ENCODE measurements at places on chromosomes 3 and 15.

- no peak for DNase-seq
Observed at GRCh38 chr3:169286214-169286613, 377.3 kb downstream of the MECOM start.

- DNase-seq: no peak
Observed at GRCh38 chr3:55362210-55362960, 124.7 kb downstream of the WNT5A start.

DNA sequence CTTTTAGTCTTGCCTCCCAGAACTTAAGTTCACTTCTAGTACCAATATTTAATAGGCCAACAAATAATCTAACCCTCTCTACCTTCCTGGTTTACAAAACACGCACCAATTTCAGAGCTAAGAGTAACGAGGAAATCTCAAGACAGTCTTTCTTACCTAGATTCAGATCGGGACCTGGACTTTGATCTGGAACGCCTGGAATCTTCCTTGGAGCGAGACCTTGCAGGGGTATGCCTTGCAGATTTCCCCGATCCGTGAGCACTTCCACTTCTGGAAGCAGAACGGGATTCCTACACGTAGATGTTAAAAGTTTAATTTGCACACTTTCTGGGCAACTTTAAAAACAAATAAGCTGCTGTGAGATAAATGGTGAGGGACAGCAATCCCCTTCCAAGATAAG lies 11.4 kb downstream of the TRA2B start:
- no peak for DNase-seq

- DNase-seq: no peak
Observed at GRCh38 chr3:142971431-142971830, 8.0 kb upstream of the PAQR9 start.

- peak; percentile 83 for DNase-seq
Observed at GRCh38 chr3:25454005-25454927, 26.2 kb downstream of the RARB start.

GRCh38 chr15:66896611-66897010 lies 168.8 kb upstream of the SMAD3 start:
- no peak for DNase-seq

- no peak for DNase-seq
Observed at GRCh38 chr3:111045564-111045963, 26.1 kb upstream of the NECTIN3 start.

- no peak for DNase-seq
Observed at GRCh38 chr15:60353245-60353920, 44.4 kb downstream of the ANXA2 start.

DNA sequence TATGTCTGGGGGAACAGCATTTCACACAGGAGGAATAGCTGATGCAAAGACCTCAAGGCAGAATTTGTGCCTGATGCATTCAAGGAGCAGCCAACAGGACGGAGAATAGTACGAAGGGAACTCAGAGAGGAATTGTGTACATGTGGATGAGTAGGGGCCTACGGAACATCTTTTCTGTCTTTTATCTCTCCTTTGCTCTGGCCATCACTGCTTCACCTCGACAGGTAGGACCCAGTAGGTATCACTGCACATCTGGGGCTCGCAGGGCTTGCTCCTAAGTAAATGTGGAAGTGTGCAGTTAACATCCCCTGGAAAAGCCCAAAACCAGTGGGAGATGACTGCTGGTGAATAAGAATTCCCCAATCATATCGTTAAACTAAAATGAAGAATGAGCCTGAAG lies 56.4 kb upstream of the POU1F1 start:
- no peak for DNase-seq

DNA sequence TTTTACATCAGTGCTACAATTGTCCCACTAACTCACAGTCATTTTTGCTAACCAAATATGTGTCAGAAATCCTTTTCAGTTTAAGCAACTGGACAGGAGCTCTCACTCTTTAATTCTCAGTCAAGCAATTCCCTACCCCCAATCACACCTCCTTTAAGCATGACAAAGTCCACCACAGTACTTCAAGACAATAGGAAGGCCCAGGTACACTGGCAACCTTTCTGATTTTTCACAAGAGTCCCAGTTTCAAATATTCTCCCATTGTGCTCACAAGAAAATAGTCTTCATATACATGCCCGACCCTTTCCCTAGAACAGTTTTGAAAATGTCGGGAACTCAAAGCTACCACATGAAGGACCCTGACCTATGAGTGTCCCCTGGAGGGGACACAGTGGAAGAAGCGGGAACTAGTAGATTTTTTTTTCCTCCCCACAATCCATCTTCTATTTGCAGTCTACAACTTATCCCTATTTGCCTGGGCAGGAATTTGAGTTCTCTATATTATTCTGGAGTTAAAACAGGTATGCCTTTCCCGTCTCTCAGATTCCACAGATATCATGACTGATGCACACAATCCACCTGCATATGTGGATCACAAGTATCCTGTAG lies 413.5 kb downstream of the TIGIT start:
- no peak for DNase-seq

DNA sequence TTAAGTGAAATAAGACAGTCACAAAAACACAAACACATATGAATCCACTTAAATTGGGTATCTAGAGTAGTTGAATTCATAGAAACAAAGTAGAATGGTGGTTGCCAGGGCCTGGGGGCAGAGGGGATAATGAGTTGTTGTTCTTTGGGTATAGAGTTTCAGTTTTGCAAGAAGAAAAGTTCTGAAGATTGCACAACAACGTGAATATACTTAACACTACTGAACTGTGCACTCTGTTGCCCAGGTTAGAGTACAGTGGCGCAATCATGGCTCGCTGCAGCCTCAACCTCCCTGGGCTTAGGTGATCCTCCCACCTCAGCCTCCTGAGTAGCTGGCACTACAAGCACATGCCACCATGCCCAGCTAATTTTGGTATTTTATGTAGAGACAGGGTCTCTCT lies 14.9 kb downstream of the GRAMD2A start:
- peak; percentile 28 for DNase-seq

GRCh38 chr3:178244733-178245709 lies 291.2 kb upstream of the KCNMB2 start:
- peak; percentile 82 for DNase-seq

DNA sequence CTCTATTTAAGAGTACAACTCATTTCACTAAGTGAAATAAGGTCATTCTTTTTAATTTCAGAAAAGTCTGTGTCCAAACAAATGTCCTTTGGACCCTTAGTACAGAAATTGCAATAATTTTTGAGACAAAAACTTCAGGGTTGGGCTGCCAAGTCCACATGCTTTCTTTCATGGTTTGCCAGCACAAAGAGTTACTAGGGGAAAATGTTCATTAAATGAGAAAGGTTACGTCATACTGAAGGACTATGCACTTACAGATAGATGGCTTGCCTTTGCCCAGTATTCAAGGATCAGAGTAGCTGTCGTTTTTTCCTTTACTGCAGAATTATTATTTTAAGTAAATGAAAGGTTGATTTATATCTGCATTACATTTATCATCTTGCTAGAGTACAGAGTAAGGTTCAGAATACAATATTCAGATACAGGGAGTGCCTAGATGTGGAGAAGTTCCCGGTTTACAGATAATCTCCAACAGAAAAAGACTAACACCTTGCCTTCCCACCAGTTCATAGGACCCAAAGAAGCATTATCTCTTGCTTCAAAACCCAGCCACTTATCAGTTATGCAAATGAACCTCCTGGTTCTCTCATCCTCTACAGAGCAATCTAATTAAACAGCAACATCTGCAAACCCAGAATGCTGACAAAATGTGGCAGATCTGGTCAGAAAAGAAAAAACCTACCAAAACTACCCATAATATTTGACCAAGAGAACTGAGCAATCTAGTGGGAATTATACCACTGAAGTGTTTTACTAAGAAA lies 179.3 kb downstream of the FRMD5 start:
- no peak for DNase-seq

GRCh38 chr15:45522328-45523165 lies at the start of gene SLC30A4:
Gene SLC30A4 (minus strand): TSS chr15:45522755. CDS start chr15:45522354, 401 bp downstream.
- DNase-seq: peak; percentile 72

GRCh38 chr3:41162541-41162940 lies 36.8 kb upstream of the CTNNB1 start:
- DNase-seq: no peak

- peak; percentile 45 for DNase-seq
Observed at GRCh38 chr3:134685929-134686802, 35.3 kb upstream of the KY start.

DNA sequence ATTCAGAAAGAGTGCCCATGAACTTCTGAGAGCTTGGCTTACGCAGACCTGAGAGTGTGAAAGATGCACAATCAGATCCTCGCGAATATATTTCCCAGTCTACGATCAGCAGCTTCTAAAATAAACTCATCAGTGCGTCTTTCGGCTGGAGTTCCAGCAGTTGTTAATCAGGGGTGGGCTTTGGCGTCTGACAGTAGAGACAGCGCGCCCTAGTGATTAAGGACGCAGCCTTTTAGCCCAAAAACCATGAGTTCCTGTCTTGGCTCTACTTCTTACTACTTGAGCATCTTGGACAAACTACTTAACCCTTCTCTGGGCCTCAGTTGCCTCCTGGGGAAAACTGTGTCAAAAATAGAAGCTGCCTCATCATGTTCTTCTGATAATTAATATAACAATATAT lies 15.8 kb upstream of the ARRDC4 start:
- no peak for DNase-seq

DNA sequence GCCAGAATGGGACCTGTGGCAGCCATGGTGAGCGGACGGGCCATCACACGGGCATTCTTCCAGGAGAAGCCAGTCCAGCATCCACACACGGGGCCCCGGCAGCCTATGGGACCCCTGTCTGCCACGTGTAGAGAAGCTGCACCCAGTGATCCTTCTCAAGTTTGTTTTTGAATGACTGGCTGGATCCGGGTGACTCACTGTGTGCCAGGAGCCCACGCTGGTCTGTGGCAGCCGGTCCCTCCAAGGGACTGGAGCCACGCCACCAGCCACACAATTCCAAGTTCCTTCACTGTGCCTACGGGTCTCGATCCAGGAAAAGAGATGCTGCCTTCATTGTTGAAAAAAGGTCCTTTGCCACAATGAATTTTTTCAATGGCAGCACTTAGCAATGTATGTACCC lies 58.1 kb downstream of the ATP10A start:
- DNase-seq: no peak

- DNase-seq: no peak
Observed at GRCh38 chr15:84697236-84697990, 18.5 kb downstream of the SEC11A start.

DNA sequence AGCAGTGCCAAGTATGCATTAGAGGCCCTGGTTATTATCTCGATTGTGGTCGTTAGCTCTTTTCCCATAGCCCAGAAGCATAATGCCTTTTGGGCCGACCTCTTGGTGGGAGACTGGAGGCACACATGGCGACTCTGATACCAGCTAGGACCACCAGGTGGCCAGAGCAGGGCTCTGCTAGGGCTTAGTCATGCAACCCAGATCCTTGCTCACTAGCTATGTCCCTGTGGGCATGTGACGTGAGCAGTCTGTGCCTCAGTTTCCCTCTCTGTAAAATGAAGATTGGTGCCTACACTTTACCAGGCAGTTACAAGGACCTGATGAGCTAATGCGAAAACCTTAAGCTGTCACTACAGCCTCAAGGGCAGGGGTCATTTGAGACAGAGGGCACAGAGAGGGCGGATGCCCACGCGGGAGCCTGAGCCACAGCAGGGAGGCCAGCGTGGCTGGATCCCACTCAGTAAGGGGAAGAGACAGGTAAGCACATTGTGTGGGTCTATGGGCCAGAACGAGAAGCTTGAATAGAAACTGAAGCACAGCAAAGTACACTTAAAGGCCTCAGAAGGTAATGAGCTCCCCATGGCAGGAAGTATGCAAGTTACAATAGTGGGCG lies 8.8 kb downstream of the KLF15 start:
- DNase-seq: no peak

DNA sequence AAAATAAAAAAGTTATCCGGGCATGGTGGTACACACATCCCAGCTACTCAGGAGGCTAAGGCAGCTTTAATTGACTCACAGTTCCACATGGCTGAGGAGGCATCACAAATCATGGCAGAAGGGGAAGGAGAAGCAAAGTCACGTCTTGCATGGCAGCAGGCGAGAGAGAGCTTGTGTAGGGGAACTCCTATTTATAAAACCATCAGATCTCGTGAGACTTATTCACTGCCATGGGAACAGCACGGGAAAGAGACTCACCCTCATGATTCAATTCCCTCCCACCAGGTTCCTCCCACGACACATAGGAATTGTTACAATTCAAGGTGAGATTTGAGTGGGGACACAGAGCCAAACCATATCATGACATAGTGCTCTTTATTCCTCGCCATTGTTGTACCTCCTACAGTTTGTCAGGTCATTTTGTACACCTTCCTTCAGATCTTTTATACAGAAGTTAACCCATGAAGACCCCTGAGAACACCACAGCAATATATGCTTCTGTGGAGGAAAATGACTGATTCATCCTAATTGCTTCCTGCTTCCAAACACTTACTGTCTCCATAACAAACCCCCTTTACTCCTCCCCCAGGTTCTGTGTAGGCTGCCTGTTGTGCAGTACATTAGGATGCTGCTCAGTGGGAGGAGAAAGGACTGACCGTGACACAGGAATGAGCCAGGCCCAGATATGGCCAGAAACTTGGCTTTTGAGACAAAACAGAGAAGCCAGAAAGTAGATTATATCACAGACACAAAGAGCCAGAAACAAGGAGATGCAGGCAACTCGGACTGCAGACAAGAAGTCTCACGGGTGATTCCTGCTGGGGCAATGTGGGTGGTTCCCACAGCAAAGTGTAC lies 67.9 kb upstream of the HEG1 start:
- peak; percentile 86 for DNase-seq

DNA sequence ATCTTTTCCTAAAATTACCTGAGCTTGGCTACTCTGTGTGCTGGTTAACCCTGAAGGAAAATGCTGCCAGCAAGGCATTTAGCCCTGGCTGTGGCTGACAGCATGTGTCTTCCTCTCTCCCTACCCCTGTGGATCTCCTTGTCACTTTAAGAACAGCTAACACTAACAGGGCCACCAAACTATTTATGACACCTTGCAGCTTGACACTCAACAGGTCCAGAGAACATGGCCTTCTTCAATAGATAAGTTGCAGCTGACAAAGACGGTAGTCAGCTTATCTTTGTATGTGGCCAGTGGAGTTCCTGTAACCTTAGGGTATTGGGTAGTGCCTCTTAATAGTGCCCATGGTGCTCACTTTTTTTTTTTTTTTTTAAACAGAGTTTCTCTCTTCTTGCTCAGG lies 32.0 kb upstream of the COPB2 start:
- DNase-seq: no peak

GRCh38 chr3:126202276-126202675 lies 21.9 kb upstream of the ALDH1L1 start:
- no peak for DNase-seq

DNA sequence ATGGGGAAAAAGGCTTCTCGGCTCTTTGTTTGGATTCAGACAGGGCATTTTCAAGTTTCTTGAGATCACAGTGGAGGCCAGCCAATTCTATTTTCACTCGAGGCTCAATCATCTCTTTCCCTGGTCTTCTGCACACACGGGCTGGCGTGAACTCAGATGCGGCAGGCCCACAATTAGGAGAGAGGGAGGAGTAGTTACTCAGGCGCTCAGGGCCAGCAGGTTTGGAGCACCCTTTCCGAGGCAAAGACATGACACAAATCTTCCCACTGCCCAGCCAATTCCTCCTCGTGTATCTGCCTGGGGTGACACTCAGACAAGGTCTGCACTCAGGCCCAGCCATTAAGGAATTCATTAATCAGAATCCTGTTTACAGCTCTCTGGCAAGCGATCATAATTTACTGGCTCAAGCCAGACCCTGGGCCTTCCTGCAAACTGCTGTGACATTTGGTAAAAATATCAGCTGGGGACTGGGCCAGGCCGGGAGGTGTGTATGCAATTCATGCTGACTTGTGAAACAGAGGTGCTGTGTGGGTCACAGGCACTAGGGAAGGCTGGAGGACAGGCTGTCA lies 68.1 kb upstream of the TLE3 start:
- no peak for DNase-seq

Data from fibroblast of villous mesenchyme (primary cell).